ENCODE measurements at places on chromosomes 7 and 10. TPM values are rescaled to one million over a fixed set of nuclear protein-coding genes. Genes with fewer than 3 reads are reported as not detected.

Gene CPA2
- total RNA-seq = 4,381 TPM

Gene CCL24
- not detected for total RNA-seq

DNA sequence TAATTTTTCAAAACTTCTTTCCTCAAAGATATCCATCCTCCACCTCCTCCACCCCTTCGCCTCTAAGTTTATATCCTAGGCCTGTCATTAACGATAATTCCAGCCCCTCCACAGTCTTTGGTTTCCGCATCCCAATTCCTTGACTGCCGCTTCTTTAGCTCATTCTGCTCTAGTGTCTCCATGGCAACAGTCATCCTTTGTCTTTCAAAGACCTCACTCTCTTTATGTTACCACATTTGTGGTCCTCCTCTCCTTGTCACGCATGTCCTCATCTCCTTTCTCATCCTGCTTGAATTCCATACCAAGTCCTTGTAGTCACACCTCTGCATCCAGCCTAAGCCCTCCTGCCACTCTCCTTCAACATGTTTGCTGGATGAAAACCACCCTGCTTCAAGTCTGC lies 511.2 kb upstream of the KLF6 start:
- no peak for DNase-seq

DNA sequence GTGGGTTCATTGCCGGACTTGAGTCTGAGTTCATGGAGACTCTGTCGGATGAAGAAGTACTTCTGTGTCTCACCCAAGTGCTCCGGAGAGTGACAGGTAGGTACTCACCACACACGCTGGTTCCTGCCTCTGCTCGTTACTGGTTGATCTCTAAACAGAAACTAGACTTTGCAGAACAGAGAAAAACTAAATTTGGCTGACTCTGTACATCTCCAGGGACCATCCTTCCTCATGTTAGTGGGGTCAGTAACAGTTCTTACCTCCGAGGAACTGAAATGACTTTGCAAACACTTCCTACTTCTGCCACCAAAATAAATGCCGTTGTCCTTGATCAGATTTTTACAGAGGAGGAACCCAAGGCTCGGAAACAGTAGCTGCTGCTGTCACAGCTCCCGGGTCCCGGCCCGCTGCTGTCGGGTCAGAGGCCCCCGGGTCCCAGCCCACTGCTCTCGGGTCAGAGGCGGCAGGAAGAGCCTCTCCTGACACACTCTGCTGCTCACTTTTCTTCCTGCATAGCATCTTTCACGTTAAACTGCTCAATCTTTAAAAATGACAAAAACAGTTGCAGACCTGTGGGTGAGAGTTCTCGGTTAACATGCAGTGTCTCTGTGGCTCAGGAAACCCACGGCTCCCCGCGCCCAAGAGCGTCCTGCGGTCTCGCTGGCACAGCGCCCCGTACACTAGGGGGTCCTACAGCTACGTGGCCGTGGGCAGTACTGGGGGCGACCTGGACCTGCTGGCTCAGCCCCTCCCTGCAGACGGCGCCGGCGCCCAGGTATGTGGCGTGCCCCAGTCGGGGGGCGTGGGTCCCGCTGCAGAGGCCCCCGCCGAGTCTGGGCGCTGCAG lies 4.8 kb upstream of the MTG1 start:
- DNase-seq = peak; percentile 11

DNA sequence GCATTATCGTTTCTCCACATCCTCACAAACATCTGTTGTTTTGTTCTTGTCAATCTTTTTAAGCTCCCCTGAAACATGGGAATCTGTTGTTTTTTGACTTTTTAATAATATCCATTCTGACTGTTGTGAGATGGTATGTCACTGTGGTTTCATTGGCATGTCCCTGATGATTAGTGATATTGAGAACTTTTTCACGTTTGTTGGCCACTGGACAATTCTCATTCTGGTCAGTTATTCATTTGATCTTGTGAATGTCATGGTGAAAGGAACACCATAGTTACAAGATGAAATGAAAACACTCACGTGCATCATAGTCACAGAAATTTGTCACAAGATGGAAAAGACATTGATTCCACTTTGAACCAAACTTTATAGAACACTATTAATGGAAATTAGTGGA lies 20.5 kb upstream of the SGCE start:
- no peak for DNase-seq

Gene AMZ1
- total RNA-seq = not detected

- no peak for DNase-seq
Measured at GRCh38 chr7:49778731-49779270, 5.4 kb downstream of the VWC2 start.

GRCh38 chr7:68394131-68394530 lies 1204.1 kb upstream of the AUTS2 start:
- no peak for DNase-seq

GRCh38 chr10:103480521-103480920 lies 1.5 kb upstream of the CALHM3 start:
- peak; percentile 81 for DNase-seq

Gene NKX1-2
- total RNA-seq = not detected

- DNase-seq = peak; percentile 3
Measured at GRCh38 chr10:129741978-129742741, 221.9 kb downstream of the EBF3 start.

- DNase-seq = no peak
Measured at GRCh38 chr7:10685040-10685439, 288.6 kb upstream of the PHF14 start.

Measured in body of pancreas (tissue), 4 donors.